ENCODE measurements at places on chromosomes 1 and 21.
A peak's percentile ranks its signal among the peaks of the same experiment; 100 is the strongest.

DNA sequence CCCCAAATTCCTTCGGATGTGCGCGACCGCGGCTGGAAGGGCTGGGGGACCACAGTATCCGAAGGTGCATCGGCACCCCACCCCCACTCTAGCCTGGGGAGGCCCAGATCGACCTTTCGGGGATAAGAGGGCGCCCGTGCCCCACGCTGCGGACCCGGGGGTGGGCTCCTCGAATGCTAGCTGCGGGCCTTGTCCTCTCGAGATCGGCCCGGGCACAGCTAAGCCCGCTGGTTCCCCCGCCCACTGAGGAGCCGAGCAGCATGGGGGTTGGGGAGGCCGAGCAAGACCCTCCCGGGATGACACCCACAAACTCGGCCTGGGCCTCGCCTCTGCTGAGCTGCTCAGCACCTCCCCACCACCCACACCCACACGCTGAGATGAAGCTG lies 653 bp upstream of the IFFO2 start:
- no peak for DNase-seq

GRCh38 chr1:11713095-11713494 lies 21.6 kb downstream of the DRAXIN start:
- DNase-seq = no peak

DNA sequence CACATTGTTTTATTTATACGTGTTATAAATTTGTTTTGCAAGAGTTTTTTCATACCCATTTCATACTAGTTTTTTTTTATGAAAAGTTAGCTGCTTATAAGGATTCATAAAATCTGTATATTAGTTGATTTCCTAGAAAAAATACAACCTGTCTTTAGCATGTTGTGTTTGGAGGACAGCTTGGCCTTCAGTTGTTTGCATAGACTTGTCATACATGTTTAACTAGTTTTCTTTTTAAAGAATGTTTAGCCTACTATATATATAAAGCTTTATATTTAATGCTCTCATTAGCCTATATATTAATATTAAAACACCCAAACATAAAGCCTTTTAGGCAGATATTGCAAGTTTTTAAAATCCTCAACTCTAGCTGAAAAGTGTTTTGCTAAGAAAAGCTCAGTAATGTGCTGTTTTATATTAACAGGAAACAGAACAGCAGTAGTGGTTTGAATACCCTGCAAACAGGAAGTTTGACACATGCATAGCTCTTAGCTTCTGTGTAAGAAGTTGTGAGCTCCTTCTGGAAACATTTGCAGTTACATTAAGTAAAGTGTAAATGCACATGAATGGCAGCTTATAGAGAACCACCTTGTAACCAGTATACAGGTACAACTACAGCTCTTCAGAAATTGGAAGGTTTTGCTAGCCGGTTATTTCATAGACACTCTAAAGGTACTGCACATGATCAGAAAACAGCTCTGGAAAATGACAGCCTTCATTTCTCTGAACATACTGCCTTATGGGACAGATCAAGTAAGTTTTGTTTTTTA lies at the start of gene PRKACB:
PRKACB (plus strand) TSS at position 476 of the 770 bp plus-strand sequence; CDS start at position 567, 91 bp downstream.
- DNase-seq = no peak

DNA sequence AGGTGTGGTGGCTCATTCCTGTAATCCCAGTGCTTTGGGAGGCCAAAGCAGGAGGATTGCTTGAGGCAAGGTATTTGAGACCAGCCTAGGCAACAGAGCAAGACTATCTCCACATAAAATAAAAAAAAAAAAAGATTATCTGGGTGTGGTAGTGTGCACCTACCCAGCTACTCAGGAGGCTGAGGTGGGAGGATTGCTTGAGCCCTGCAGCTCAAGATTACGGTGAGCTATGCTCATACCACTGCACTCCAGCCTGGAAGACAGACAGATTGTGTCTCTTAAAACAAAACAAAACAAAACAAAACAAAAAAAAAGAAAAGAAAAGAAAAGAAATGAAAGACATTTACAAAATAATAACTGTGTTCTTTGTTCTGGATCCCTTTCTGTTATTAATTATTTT lies 6.1 kb upstream of the TLCD4 start:
- no peak for DNase-seq

DNA sequence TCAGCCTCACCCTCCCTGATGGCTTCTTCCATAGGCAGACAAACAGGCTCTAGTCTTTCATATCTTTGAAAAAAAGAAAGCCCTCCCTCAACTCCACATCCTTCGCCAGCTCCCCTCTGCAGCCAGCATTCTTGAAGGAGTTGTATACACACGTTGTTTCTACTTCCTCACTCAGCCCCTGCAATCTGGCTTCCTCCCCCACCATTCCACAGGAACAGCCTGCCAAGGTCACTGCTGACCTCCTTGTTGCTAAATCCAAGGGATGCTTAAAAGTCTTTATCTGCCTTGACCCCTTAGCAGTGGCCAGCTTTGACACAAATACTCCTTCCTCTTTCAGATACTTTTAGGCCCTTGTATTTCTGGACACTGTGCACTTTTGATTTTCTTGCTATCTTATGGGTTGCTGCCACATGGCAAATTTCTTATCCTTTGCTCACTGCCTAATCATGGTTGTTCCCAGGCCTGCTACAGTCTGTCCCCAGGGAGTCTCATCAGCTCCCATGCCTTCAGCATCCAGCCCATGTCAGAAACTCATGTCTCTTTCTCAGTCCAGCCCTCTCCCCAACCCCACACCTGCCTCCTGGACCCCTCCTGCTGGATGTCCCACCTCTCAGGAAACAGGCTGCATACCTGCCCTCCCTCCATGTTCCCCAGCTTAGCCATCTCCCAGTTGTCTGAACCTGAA lies 8.3 kb downstream of the FAM229A start:
- DNase-seq = no peak

- DNase-seq = no peak
Measured at GRCh38 chr1:44647896-44648295, 26.4 kb downstream of the TMEM53 start.

DNA sequence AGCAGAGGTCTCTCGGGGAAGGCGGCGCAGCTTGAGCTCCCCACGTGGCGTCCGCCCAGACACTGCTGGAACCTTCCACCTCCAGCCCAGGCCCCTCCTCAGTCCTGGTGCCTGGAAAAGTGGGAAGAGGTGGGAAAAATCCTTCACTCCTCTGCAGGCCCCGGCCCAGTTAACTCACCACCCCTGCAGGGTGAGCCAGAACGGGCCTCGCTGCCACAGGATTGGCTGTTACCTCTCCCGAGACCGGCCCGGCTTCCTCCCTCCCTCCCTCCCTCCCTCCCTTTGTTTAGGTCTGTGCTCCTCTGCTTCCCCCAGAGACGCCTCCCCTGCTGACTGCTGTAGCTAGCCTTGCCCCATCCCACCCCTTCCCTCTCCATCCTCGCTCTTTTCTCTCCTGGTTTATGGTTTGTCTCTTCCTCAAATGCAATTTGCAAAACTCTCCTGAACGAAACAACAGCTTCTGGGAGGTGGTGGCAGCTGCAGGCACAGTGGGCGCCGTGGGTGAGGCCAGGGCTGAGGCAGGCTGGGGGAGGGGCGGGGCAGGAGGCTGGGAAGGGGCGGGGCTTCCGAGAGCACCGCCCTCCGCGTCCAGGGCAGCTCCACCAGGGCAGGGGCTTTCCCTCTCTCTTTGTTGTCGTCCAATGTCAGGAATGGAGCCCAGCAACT lies 6.5 kb downstream of the CAPN9 start:
- peak; percentile 18 for DNase-seq

DNA sequence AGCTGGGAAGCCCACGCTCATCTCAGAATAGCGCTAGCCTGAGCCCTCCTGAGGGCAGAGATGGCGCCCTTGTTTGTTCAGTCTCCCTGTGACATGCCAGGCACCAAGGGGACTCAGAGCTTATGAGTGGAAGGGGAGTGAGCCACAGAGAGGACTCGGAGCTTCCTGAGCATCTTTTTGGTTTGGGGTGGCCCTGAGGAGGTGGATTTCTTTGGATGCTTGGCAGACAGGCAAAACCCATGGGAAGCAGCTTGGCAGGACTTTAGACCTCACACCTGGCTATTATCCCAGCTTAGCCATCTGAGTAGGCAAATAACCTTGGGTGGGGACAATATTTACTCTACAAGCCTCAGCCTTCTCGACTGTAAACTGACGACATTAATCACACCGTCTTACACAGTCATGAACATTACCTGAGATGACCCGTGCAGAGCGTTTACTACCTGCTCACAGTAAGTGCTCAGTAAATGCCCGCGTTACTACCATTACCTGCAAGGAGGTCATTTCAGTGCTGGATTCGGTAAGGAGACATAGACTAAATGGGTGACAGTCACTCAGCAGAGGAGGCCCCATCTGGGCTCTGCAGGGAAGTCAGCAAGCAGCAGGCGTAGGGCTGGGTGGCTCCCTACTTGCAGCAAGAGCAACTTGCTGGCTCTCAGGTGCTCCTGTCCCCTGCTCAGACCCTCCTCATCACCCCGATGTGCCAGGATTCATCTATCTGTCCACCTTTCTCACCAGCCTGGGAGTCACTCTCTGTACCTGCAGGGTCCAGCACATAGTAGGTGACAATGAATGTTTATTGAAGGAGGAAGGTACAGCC lies 54.9 kb downstream of the KLHDC7A start:
- no peak for DNase-seq

DNA sequence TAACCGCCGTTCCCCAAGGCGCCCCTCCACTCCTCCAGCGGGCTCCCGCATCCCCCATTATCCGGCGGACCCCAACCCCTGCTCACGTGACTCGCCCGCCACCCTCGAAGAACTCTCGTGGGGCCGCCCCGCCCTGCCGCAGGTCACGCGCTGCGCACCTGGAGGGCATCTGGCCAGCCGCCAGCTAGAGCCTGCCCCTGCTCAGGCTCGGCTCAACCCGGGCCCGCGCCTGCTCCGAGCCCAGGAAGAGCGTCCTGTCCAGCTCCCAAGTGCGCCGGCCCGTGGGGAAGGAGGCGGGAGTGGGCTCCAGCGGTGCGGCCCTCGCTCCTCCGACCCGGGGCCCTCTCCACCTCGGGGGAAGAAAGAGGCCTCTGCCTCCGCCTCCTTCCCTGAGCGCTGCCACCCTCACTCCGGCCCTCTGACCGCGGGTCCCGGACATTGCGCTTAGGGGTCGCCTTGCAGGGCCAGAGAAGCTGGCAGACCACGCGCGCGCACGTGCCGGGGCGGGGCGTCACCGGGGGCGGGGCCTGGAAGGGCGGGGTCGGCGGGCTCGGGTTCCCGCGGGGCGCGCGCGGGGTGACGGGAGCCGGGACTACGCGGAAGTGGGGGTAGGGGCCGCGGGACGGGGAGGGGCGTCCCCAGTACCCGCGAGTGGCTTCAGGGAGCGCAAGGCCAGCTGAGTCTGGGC lies 28.4 kb downstream of the HMGN2 start:
- DNase-seq = peak; percentile 86

DNA sequence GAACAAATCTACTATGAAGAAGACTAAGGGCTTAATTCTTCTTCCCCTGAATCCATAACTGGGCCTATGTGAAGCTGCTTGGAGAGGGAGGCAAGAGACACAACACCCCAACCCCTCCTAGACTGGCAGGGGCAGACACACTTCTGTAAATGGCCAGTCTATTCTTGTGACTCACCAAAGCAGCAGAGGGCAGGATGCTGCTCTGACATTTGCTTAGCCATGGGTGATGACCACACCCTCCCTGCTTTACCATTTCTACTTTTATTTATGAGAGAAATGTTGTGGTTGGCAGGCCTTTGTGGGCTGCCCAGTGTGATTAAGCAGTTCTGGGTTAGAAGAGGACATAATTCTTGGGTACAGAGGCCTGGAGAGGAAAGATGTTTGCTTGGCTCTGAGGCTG lies 189.8 kb upstream of the DPYD start:
- no peak for DNase-seq

GRCh38 chr1:36771240-36771639 lies 263.1 kb downstream of the GRIK3 start:
- DNase-seq = no peak

DNA sequence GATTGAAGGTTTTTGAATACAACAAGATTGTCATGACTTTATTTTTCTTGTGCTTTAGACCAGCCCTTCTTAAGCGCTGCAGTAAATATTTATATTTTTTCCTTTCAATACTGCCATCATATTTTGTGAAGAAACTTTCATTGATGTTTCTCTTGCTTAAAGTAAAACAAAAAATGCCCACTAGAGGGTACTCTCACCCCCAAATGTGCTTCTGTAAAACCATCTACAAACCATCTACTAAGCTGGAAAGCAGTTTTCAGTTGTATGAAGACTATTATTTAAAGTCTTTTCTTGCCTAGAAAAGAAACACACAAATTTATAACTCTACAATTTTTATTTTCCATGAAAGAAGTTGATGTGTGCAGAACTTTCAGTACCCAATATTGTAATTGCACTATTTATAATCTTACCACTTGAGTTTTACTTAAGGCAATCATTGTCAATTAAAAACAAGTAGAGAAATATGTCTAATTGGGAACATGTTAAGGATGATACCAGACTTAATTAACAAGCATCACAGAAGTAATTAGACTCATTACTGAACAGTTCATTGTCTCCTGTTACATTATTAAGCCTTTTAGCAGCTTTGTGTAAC lies 10.7 kb downstream of the LEPR start:
- no peak for DNase-seq

DNA sequence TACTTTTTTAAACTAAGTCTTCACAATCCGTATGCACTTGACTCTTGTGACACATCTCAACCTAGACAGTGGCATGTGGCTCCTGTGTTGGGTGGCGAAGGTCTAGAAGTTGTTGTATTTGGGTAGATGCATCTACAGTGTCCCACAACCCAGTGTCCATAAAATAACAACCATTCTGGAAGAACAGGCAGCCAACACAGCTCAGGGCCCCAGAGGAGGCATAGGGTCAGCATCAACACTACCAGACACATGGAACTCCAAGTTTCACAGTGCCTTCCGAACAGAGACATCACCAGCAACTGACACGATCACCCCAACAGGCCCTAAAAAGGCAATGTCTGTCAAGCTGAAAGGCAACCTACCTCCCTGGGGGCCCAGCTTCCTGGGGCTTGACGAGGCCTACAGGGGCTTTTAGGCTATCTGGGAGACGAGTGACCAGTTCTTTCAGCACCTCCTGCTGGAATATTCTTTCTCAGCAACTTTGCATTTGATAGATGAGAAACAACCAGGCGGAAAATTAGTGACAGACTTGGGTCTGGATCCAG lies 5.6 kb downstream of the SH3BP5L start:
- no peak for DNase-seq

GRCh38 chr1:64043288-64043687 lies 160.1 kb upstream of the UBE2U start:
- no peak for DNase-seq

DNA sequence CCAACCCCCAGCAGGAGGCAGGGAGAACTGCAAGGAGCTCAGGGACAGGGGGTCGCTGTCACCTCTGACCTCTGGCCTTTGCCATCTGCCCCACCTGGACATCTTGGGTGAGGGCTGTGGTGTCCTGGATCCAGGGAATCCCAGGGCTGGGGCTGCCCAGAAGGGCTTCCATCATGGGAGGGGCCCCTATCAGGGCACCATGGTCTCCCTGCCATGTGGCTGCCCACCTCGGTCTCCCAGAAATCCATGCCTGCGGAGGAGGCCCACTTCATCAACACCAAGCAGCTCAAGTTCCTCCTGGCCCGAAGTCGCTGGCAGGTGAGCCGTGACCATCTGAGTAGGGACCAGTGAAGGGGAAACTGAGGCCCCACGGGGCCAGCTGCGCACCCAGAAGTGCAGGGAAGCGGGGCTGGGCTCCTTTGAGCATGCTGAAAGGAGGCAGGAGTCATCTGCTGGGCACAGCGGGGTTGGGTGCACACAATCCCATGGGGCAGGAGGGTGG lies 36.1 kb downstream of the TRIM11 start:
- DNase-seq = no peak

- DNase-seq = no peak
Measured at GRCh38 chr1:88189525-88189924, 494.5 kb upstream of the PKN2 start.

GRCh38 chr21:42627527-42628289 lies 25.7 kb upstream of the PDE9A start:
- DNase-seq = no peak

- DNase-seq = no peak
Measured at GRCh38 chr1:112817555-112818373, 102.6 kb upstream of the PPM1J start.
